Astrocyte (in vitro differentiated cells and primary cell): ENCODE measurements at places on chromosomes 4 and X. TPM values are rescaled to one million over a fixed set of nuclear protein-coding genes. Genes with fewer than 3 reads are reported as not detected.

The RTL5 gene
- total RNA-seq, result 13.2 and 16.1 TPM in 2 replicates

The PAGE1 gene
- not detected in 2 replicates for total RNA-seq

The PASD1 gene
- total RNA-seq, result not detected in 2 replicates

The CXXC4 gene
- 10.6 and 13.4 TPM in 2 replicates for total RNA-seq

The NPY2R gene
- total RNA-seq, result 0.09 TPM in 1 of 2 replicates, not detected in the other

The CNKSR2 gene
- 2.2 and 4.1 TPM in 2 replicates for total RNA-seq

The ABLIM2 gene
- 0.36 and 0.50 TPM in 2 replicates for total RNA-seq

The CT45A10 gene
- total RNA-seq, result not detected in 2 replicates

The MAGEA6 gene
- 0.70 and 0.89 TPM in 2 replicates for total RNA-seq
